ENCODE measurements at places on chromosomes 7 and 10.

DNA sequence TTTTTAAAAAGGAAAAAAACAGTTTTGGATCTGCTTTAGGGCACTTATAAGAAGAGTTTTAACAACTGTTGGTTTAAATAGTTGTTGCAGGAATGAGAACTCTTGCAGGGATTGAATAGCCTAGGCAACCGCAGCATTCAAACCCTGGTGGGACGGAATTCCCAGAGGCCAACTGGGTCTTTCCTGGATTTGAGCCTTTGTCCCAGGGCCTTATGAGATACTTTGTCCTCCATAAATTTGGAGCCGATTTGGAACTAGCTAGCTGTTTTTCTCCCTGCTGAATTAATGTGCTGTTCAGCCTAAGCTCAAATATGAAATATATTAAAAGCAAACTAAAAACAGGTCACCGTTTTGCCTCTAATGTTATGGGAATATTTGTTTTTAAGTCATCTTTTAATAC, 109.6 kb downstream of the LRMDA start:
- no peak for DNase-seq

- no peak for DNase-seq
Measured at GRCh38 chr10:131211559-131211958, 100.0 kb downstream of the TCERG1L start.

DNA sequence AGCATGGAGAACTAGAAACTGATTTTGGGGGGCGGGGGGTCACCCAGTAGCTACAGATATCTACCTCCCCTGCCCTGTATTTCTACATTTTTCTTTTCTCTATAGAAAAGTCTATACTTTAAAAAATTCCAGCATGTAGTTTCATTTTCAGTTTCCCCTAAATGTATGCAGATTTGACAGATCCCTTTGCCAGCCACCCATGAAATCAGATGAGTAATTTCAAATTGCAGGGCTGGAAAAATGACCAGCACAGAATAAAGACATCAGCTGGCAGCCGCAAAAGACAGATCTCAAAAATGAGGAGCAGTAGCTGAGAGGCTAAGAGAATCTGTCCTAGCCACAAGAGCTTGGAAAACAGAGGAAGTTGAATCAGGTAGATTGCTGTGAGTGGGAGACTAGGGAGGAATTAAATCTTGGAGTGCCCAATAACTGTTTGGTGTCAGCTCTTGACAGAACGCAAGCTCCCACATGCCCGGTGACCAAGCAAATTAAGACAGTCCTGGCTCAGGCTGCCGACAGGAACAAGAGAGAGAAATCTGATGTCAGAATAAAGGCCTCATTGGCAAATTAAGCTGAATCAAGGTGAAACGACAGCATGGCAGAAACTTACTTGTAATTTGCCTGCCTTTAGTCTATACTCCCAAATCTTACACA, 24.5 kb downstream of the ADRB1 start:
- peak; percentile 27 for DNase-seq

DNA sequence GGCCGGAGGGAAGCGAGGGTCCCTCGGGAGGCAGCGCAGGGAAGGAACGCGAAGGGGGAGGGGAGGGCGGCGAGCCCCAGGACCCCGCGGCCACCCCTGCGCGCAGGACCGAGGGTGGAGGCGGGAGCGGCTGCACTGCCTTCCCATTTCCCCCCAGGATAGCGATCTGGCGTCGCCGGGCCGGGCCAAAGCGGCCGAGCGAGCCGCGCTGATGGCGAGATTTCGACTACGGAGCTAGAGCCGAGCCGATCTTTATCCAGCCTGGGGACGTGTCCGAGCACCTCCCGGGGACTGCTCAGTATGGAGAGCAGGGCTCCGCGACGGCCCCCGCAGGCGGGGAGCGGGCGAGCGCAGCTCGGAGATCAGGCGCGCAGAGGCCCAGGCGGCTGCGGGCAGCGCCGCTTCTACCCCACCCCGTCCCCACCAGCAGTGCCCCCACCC, 590 bp upstream of the CRTAC1 start:
- no peak for DNase-seq

- DNase-seq, result no peak
Measured at GRCh38 chr10:6228010-6228511, 25.3 kb downstream of the PFKFB3 start.

DNA sequence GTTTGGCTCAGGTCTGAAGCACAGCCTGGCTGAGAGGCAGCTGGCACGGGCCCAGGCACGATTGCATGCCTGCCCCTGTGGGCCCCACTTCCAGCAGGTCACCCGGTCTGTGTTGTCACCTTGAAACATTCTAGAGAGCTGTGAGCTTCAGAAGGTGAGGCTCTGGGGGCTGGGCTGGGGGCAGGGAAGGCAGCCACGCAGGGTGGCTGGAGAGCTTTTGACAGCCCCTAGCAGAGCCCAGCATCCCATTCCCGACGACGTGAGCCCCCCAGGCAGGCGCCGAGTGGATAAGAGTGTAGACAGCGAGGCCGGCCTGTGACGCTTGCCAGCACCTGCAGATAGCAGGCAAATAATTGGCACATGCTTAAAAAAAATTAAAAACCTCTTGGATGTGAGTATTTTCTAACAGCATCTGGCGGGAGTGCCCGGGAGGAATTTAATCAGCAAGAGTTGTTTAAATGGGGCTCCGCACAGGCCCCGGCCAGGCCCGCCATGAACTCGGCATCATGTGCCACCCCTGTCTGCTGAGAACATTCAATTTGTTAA, 212.0 kb upstream of the TBX20 start:
- no peak for DNase-seq

DNA sequence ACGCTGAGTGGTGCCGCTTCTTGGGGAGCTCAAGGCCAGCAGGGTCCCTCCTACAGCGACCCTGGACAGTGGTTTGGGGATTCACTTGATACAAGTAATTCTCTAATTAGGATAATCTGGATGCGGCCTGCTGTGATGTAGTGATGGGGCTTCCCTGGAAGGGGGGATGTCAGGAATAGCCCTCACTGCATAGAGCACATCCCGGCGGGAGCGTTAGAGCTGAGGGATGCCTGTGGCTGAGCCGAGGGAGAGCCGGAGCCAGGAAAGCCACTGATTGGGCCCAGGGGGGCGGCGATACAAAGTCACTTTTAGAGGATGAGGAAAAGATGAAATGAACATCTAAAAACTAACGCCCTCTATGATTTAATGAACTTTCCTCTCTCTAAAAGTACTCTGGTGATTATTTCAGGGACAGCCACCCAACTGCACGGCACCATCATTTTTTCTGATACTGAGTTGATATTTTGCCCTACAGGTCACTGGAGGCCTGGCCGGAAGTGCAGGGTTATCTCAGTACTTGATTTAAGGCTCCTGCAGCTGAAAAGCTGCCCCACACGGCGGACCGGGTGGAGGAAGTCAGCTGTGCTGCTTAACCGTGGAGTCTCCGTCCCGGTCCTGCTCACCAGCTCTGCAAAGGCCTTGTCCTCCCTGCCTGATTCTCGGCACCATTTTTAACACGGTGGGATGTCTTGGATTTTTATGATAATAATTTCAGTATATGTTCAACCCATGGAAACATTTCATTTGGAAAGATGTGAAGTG, 518.8 kb downstream of the DNAJB6 start:
- no peak for DNase-seq

- no peak for DNase-seq
Measured at GRCh38 chr10:90112681-90113080, 411.3 kb downstream of the KIF20B start.

DNA sequence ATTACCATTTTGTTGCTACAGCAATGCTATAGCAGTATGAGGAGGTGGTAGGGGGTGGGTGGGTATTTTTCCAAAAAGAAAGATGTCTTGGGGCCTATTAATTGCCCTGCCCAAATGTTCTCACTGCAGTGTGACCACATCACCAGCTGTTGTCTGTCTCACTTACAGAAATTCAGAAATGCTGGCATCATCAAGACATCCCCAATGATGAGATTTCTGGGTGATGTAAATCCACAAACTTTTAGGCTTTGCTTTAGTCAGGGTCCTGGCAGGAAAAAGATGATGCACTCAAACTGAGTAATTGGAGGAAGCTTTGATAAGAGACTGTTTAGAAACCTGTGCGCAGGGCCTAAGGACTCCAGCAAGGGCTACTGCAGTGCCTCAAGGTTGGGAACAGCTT, 56.2 kb upstream of the OPN4 start:
- no peak for DNase-seq

DNA sequence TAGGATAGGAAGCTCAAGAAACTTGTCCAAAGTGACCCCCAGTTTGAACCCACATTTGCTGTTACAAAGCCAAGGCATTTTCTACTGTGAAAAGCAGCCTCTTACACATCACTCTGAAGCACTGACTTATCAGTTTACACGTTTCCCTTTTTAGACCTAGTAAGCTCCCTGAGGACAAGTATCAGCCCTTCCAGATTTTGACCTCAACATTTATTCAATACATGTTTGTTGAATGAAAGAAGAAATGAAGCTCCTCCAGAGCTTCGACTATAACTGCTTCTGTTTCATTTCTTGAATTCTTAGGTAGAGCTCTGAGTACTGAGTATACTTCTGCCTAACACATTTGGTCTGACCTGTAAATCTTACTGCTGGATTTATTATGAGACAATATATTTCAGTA, 2.7 kb downstream of the WASL start:
- no peak for DNase-seq

GRCh38 chr7:52684388-52684787, 351.0 kb upstream of the POM121L12 start:
- no peak for DNase-seq

DNA sequence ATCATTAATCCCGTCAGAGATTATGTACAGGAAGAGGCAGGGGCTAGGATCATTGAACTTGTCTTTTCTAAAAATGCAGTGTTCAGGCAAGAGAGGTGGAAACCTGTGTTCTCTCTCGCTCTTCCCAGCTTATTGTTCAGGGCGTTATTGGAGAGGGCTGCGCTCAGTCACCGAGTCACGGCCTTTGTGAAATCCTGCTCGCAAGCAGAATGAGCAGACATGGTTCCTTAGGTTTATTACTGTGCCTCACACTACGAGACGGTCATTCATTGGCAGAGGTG, 631 bp upstream of the PRKRIP1 start:
- DNase-seq, result no peak

DNA sequence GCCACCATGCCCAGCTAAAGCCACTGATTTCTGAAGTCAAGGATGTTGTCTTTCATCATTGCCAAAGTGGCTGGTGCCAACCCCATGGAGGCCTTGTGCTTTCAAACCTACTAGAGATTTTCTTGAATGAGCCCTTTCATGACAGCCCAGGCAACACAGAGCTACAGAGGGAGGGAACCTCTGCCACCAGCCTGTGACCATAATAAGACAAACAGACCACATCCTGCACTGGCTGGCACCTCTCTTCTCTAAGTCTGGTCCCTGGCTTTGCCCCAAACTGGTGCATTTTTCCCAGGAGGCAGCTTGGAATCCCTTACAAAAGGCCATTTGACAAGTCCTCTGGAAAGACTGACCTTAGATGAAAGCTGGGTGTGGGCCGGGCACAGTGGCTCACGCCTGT, 348.8 kb downstream of the GALNT17 start:
- DNase-seq, result no peak

DNA sequence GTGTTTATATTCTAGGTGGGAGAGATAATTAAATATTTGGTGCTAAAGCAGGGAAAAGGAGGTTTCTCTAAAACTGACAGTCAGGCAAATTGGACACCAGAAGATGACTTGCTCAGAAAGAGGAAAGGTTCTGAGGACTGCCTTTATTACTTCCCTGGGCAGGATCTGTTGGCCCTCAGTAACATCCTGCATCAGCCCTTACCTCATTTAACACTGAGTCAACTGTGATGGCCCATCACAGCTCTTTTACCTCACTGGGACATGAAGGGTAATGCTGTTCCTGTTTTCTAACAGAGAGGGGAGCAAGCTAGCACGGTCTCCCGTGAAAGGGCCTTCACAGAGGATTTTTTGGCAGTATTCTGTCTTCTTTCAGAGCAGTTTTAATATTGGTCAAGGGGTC, 12.0 kb downstream of the PPP1R17 start:
- DNase-seq, result no peak

DNA sequence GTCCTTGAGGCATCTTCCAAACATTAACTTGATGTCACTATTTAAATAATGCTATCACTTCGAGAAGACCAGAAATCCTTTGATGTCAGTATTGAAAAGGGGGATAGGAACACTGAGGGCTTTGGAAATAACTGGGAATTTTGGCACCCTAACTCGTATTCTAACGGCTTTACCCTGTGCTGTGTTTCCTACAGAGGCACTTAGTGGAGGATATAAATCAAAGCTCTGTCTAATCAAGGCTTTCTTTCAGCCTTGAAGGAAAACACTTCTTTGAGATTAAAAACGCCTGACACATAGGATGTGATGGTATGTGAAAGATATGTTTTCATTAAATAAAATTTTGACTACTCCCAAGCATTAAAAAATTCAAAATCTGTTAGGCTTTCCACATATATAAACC, 62.3 kb downstream of the CREB5 start:
- no peak for DNase-seq

GRCh38 chr7:131388126-131388525, 60.5 kb downstream of the MKLN1 start:
- no peak for DNase-seq

- no peak for DNase-seq
Measured at GRCh38 chr7:20299647-20300312, 30.9 kb upstream of the ITGB8 start.

GRCh38 chr10:3778692-3779157, 6.3 kb downstream of the KLF6 start:
- DNase-seq, result peak; percentile 49

DNA sequence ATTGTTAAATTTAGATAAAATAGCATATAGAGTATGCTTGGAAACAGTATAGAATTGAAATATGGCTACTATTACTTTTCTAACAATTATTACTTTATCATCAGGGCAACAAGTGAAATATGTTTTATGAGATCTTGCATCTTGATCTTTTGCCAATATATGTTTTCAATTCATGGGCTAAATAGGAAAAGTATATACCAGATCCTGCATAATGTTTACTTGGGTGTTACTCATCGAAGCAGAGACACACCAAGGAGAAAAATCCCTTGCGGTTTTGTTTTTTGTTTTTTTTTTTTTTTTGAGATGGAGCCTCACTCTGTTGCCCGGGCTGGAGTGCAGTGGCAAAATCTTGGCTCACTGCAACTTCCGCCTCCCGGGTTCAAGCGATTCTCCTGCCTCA, 541.4 kb downstream of the SUGCT start:
- DNase-seq, result no peak

- no peak for DNase-seq
Measured at GRCh38 chr7:98569691-98570337, 47.3 kb upstream of the NPTX2 start.

GRCh38 chr10:58104351-58104751, 163.3 kb downstream of the IPMK start:
- no peak for DNase-seq

DNA sequence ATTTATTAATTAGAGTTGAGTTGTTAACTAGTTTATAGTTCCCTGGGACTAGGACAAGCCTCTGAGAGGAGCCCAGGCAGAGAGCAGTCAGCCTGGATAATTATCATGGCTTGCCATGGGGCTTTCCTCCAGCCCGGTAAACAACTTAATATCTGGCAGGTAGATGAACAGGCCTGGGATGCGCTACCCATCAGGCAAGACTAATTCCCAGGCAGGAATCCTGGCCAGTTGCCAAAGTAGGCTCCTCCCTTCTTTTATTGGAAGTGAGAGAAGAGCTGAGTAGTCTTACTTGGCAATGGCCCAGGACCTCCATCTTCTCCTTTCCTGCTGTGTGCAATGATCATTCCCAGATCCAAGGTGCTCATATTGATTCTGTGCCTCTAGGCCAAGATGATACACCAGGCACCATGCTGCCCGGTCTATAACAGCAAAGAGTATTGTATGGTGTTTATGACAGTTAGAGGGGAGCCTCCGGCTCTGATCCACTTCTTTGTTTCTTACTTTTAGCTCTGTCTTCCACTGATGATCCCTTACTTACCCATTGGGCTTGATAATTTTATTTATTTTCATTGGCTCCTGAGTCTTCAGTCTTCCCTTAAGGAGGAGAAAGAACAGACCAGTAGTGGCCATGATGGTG, 408.7 kb downstream of the REEP3 start:
- DNase-seq, result no peak

- DNase-seq, result no peak
Measured at GRCh38 chr7:32958046-32959025, 1.1 kb downstream of the FKBP9 start.
